ENCODE measurements at places on chromosomes 3 and 15.

DNA sequence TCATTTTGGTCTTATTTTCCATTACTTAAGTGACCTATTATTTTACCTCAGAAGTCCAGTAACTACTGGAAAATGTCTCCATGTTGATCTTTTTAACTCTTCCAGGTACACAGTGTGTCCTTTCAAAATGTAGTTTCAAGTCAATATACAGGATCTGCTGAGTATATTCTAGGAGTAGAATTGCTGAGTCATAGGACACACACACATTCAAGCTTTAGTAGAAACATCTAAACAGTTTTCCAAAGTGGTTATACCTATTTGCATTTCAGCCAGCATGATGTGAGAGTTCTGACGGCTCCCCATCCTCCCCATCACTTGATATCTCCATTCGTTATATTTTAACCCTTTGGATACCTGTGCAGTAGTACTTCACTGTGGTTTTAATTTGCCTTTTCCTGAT lies 271.9 kb downstream of the MCTP2 start:
- DNase-seq, result peak; percentile 0

DNA sequence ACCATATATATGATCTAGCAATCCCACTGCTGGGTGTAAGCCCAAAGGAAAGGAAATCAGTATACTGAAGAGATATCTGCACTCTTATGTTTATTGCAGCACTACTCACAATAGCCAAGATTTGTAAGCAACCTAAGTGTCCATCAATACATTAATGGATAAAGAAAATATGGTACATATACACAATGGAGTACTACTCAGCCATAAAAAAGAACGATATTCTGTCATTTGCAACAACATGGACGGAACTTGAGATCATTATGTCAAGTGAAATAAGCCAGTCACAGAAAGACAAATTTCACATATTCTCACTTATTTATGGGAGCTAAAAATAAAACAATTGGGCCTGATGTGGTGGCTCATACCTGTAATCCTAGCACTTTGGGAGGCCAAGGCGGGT lies 21.9 kb upstream of the ARNT2 start:
- no peak for DNase-seq

- no peak for DNase-seq
Measured at GRCh38 chr3:107976202-107976800, 114.5 kb downstream of the CD47 start.

DNA sequence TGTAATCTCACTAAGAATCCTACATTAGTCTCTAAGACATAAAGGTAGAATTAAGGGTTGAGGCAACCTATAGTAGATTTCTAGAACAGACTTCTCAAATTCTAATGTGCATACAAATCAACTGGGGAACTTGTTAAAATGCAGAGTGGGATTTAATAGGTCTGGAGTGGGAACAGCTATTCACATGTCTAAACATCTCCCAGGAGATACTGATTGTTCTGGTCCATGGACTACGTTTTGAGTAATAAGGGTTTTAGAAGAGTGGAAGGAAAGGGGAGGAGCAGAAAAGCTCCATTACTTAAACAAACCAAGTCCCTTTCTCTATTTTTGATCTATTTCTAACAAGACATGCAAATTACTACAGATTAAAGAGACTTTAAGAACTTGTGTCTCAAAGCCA lies 524.8 kb downstream of the TUSC7 start:
- DNase-seq, result no peak

DNA sequence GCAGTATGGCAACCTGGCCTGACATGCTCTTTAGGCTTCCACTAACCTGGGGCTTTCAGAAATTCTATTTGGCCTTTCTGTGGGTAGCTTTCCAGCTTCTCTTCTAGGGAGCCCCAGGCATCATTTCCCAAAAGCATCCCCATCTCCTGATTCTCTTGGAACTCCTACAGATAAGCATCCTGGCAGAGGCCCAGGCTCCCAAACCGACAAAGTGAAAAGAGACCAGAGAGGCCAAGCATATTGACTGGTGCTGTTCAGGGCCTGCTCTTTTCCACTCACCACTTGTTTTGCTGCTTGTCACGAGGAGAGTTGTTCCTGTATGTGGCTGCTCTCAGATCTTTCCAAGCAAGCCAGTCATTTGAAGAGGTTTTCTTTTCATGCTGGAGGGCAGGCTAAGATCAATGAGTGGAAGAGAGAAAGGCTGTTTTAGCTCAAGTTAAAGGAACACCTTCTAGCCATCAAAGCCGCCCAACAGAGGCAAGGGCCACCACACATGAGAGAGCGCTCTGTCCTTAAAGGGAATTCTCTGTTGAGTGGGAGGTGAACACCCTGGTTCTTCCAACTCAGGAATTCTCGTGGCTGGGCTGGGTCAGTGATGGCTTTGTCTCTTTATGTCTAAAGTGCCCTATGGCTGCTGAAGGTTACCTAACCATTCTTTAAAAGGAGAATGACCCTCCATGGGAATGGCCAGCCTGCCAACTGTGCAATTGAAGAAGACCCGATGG lies 31.1 kb upstream of the NR2E3 start:
- no peak for DNase-seq
